Heart right ventricle (tissue), 16 donors: ENCODE measurements at places on chromosomes 5 and 9.
A peak's percentile ranks its signal among the peaks of the same experiment; 100 is the strongest.

DNA sequence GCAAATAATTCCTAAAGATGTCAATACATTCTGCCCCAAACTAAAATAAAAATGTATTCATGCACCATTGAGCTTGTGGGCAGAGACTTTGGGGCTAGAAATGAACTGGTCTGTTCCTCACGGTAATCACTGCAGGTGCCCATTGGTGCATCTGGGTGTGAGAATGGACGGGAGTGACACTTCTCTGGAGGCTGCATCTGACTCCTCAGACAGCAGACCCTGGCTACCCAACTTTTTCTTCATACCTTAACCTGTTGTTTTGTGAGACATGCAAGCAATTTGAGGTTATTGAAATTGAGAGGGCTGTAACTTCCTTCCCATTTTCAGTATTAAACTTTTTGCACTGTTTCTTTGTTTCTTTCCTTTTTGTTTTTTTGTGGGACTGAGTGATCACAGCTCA is 333.4 kb downstream of the ICE1 start:
- DNase-seq = no peak

GRCh38 chr5:119896826-119897536 is 267.6 kb downstream of the FAM170A start:
- no peak for DNase-seq

DNA sequence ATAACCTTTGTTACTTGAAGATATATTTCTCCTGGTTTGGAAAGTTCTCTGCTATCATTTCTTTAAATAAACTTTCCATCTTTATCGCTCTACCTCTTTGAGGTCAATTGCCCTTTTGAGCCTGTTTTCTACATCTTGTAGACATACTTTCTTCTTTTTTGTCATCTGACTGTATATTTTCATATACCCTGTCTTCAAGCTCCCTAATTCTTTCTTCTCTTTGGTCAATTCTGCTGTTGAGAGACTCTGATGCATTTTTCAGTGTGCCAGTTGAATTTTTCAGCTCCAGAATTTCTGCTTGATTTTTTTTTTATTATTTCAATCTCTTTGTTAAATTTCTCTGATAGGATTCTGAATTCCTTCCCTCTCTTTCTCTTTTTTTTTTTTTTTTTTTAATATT is 511.2 kb upstream of the GRAMD2B start:
- DNase-seq = no peak

DNA sequence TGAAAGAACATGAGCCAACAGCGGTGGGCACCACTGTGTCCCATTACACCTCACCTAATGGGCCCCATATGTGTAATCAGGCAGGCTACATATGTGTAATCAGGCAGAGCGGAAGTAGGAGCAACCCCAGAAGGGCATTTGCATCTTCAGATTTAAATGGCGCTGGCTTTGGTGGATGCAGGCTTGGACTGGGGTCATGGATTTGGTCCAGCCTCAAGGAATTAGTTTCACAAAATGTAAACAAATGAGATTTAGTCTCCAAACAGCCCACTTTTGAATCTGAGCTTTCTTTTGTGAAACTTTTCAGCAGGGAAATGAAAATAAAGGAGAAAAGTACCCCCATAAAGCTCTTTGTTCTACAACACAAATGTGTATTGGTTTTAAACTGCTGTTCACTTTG is 161.3 kb downstream of the LPAR1 start:
- no peak for DNase-seq

- DNase-seq = no peak
Observed at GRCh38 chr5:158701406-158702177, 398.1 kb downstream of the EBF1 start.

- no peak for DNase-seq
Observed at GRCh38 chr9:112624711-112625707, 92.9 kb downstream of the INIP start.

- DNase-seq = no peak
Observed at GRCh38 chr9:71756753-71757152, 11.6 kb downstream of the CEMIP2 start.

DNA sequence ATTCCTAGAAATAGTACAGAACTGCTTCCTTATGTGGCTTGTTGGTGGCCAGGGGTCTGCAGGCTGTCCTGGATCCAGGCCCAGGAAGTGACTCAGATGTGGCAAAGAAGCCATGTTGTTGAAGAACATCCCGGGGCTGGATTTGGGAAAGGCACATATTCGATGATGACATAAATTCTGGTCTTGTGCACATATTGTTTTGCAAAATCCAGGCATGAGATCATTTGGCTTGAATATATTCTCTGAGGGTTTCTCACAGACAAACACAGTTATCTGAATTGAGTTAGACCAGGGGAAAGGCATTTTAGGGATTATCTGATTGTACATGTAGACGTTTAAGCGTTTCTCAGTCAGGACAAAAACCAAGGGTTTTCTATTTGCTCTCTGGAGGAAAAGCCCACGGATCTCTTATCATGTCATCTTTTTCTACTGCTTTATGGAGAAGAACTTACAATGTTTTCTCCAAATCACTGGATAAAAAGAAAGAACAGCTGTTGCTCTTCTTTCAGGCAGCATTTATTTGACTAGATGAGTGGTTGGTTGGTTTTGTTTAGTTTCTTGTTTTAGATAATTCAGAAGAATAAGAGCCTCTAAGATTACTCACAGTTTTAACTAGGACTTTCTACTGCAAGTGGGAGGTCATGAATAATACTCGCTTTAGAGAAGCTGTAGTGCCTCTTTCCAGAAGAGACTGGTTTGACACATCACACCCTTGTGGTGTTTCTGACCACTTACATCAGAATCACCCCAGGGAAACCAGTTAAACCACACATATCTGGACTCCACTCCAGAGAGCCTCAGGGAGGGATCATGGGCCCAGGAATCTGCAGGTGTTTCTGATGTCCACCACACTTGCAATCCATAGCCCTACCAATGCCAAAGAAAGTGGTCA is 29.5 kb upstream of the LHFPL2 start:
- peak; percentile 40 for DNase-seq

DNA sequence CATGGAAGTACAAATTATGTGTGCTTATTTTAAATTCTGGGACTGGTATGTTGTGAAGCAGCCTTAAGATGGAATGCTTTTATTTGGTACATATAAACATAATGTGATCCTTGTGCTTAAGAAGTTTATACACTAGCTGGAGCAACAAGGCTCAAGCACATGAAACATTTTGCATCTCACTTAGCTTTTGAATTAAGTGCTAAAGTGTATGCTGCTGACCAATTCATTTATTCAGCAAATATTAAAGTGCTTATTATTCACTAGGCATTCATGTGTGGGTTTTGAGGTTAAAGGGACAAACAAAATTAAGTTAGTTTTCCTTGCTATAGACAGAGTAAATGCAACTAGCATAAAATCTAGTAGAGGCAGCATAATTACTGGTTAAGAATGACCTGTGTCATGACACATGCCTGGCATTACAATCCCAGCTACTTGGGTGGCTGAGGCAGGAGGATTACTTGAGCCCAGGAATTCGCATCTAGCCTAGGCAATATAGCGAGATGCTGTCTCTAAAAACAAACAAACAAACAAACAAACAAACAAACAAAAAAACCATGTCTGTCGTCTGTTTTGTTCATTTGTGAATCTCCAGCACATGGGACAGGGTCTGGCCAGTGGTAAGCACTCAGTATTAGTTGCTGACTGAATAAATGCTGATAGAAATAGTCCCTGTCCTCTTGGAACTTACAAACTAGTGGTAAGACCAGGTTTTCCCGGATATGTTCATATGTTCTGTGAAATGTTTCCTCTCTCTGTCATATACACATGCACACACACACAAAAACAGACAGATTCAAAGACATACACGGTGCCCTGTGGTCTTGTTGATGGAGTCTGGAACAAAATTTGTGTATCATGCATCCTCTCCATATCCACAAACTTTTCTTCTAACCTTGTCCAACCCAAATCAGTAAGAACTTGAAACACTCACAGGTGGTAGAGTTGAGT is 41.9 kb upstream of the TNFAIP8 start:
- no peak for DNase-seq

DNA sequence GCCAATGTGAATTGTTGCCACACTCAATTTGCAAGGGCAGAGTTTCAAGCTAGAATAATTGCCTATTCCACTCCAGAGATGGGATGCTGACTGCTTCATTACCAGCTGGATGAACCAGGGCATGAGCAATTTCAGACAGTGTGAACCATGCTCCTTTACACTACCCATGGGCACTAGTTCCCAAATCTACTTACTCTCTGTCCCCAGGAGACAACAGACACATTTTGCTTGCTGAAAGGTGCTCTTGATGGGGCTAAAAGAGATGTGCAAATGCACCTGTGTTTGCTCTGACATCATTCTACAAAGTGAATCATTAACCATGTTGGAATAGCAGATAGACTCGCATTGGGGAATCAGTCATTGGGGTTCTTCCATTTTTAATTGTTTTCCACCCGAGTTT is 522.3 kb upstream of the NUDT12 start:
- no peak for DNase-seq

GRCh38 chr5:108505608-108506007 is 123.7 kb upstream of the FBXL17 start:
- DNase-seq = no peak

- DNase-seq = no peak
Observed at GRCh38 chr5:175728885-175729828, 71.3 kb downstream of the HRH2 start.

DNA sequence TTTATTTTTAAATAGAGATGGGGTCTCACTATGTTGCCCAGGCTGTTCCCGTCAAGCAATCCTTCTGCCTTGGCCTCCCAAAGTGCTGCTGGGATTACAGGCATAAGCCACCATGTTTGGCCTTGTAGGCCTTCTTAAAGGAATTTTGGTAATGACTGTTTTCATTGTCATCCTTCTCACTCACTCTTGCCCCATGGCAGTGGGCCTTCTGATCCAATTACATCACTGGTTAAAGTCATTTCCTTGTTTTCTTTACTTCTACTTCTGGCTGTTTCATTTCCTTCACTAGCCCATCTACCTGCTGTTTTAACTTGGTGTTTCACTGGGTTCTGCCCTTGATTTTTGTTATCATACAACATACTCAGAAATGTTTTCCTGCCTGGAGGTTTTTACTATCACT is 20.1 kb upstream of the NIM1K start:
- no peak for DNase-seq

- no peak for DNase-seq
Observed at GRCh38 chr5:142156839-142157463, 48.4 kb downstream of the NDFIP1 start.

DNA sequence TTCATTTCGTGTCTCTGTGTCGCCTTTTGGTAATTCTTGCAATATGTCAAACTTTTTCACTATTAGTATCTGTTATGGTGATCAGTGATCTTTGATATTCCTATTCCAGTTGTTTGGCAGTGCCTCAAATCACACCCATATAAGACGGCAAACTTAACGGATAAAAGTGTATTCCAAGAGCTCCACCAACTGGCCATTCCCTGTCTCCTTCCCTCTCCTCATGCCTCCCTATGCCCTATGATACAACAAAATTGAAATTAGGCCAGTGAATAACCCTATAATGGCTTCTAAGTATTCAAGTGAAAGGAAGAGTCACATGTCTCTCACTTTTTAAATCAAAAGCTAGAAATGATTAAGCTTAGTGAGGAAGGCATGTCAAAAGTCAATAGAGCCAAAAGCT is 74.8 kb downstream of the CDK5RAP2 start:
- no peak for DNase-seq

DNA sequence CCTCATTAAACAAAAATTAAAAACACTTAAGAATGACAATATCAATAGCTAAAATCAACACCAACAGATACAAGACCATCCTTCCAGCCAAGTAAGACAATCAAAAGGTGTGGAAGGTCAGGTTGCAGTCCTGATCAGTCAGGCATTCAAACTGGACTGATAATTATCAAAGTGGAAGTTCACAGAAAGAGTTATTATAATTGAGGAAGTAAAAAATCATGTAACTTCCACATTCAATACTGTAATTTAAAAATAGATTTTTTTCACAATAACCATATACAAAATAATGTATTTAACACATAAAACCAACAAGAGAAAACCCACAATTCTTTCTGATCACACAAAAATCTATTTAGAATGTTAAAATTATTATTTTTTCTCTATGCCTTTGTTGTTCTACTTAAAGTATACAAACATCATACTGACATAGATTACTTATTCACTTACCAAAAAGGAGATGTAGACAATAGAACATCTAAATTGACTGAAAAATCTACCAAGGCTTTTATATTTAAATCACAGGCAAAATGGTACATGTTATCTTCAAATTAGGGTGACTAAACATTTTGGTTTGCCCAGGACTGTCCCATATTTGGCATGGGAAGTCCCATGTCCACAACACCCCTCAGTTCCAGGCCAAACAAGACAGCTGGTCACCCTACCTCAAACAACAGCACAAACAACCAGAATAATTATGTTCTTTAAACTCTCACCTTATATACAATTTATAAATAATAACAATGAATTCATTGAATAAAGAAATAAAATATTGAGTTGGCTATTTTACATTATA is 142.5 kb upstream of the SLC24A2 start:
- DNase-seq = no peak

GRCh38 chr5:171483551-171484135 is 64.2 kb downstream of the FGF18 start:
- DNase-seq = peak; percentile 84

DNA sequence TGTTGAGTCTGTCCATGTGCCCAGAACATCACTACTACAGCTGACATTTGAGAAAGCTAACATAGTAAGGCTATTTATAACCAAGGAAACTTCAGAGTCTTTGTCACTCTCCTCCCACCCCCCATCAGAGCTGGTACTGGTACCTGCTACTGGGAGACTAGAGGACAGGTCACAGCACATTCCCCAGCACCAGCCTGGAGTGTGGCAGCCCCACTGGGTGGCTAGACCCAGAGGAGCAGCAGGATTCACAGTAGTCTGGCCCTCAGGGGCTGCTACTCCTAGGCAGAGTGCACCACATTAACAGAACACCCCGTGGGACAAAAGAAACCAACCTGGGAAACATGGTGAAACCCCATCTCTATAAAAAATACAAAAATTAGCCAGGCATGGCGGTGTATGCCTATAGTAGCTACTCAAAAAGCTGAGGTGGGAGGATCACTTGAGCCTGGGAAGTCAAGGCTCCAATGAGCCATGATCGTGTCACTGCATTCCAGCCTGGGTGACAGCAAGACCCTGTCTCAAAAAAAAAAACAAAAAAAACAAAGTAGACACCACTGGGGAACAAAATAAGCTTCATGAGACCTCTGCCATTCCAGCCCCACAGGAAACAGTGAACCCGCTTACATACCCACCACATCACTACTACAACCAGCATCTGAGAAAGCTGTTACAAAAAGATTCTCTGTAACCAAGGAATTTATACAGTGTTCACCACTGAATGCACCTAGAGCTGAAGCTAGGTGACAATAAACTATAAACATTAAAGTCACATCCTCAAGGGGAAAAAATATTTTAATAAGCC is 26.3 kb upstream of the PTGER4 start:
- no peak for DNase-seq

GRCh38 chr9:135103001-135103446 is 15.6 kb downstream of the OLFM1 start:
- DNase-seq = peak; percentile 24

DNA sequence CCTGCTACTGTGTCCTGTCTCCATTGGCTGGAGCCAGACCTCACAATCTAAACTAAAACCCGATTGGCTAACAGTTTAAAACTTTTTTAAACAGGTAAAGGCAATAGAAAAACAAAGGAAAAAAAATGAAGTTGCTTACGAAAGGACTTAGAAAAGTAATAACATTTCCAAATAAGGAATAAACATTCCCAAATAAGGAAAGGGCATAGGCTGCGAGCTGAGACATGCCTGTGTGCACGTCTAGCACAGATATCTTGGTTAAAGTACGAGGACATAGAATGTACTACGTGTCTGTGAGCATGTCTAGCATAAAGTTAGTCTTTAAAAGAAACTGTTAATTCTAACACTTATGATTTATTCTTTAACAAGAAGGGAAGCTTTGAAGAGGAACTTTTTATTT is 15.3 kb upstream of the FAM120A start:
- DNase-seq = no peak

- no peak for DNase-seq
Observed at GRCh38 chr5:165630261-165630778, 2124.9 kb downstream of the MAT2B start.
